Muscle of back (tissue), 13 donors: ENCODE measurements at places on chromosomes 1 and 21. TPM values are rescaled to one million over a fixed set of nuclear protein-coding genes. Genes with fewer than 3 reads are reported as not detected.

- peak; percentile 66 for DNase-seq
Measured at GRCh38 chr1:221344693-221345092, 397.2 kb downstream of the DUSP10 start.

DNA sequence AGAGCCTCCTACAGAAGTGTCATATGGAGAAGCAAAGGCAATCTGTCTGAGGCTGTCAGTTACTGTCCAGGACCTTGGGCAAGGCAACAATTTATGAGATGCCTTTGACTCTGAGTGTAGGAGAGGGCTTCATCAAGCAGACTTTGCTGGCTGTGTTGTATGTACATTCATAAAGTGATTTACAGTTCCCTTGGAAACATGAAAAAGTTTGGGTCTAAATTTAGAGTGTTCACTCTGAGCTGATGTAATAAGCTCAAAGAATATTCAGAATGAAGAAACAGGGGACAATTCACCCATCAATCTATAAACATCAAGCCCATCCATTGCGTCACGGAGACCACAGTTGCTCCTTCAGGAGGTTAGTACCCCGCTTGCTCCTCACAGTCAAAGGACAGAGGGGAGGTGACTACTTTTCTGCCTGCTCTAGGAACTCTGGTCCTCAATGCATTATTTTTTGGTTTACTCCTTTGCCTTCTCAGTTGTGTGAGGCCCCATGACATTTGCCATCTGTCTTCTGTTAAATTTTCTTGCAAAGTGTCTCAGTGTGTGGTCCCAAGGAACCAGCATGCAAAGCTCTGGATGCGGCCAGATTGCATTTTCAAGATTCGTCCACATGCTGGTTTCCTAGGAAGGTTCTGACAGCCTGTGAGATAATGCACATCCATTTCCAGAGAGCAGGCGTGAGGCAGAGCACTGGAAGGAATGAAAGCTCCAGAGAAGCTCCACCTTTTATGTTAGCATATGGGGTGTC, 241.1 kb upstream of the KIAA0040 start:
- DNase-seq: peak; percentile 53

The CAPN9 gene
- 0.75 TPM for polyA plus RNA-seq

DNA sequence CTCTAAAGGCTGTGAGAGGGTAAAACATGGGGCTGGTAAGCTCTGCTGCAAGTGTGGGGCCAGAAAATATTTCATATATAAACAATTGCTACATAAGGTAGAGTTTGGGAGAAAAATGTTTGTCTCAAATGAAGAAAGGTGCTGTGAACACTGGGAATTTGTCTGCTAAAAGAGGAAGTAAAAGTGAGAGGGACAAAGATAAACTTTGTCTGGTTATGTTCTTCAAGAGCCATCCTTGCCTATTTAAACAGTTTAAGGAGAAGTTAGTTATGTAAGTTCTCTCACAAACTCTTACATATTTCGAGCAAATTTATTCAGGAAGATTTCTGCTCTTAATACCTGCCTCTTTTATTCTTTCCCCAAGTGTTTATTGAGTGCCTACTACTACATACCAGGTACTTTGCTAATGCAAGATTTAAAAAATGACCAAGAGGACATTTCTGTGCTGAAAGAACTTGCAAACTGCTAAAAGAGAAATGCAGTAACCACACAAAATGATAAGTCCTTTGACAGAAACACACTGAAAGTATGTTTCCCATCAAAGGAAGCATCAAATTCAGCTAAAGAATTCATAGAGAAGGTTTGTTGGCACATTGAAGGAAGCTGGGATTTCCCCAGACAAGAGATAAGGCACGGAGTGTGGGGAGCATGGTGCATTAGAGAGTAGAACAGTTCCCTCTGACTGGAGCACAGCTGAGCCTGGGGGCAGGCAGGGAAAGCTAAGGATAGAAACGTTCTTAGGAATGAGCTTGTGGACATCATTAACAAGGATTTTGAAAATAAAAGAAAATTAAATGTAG, 549.1 kb downstream of the PTBP2 start:
- DNase-seq: no peak

The PSMA5 gene
- polyA plus RNA-seq: 82.0 TPM

The KIRREL1 gene
- 27.1 TPM for polyA plus RNA-seq

The PTPRC gene
- polyA plus RNA-seq: 9.3 TPM

- DNase-seq: no peak
Measured at GRCh38 chr1:65330021-65330420, 20.7 kb downstream of the DNAJC6 start.

GRCh38 chr1:193707271-193708021, 521.0 kb upstream of the B3GALT2 start:
- DNase-seq: no peak

The PEAR1 gene
- polyA plus RNA-seq: 22.2 TPM

GRCh38 chr1:76154206-76154956, 79.8 kb downstream of the ST6GALNAC3 start:
- peak; percentile 69 for DNase-seq

GRCh38 chr1:51644533-51645197, 27.8 kb downstream of the OSBPL9 start:
- DNase-seq: peak; percentile 31

GRCh38 chr1:92485381-92486250, 1.1 kb downstream of the GFI1 start:
- DNase-seq: no peak

DNA sequence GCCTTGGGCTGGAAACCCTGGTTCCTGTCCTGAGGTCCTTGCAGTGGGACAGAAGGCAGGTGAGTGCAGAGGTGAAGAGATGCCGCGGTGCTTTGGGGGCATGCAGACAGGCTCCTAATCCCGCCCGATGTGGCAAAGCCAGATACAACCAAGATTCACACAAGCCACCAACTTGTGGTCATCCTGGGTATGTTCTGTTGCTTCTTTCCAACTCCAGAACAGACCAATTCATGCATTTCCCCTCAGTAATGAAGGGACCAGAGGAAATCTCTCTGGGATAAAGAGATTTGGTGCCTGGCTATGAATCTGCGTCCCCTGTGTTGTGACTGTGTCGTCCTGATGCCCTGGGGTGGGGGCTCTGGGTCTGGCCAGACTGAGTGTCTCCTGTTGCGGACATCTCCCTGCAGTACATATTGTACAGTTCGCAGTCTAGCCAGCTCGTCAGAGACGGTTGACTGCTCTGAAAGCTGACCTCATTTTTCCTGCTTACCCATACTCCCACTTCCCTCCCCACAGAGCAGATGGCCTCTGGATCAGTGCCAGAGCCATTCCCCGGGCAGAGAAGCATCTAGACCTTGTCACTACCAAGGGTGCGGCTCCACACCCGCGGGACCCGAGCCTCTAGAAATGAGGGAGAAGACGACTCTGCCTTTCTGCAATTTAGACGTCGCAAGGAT, 216.3 kb downstream of the KIF26B start:
- DNase-seq: no peak

DNA sequence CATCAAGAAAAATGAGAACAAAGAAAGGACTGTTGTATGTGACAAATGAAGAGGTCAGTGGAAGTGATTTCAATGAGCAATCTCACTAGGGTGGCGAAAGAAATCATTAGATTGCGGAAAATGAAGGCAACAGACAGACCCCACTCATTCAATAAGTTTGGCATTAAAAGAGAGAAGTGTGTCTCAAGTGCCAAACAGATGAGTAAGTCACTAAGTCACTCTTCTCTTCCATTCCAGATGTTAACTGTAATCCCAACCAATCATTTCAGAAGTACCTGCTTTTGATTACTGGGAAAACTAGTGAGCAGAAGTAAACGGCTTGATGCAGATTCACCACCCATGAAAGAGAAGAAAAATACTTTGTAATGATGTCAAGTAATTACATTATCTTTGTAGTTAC, 144.3 kb upstream of the PRMT6 start:
- no peak for DNase-seq

The PLA2G2C gene
- not detected for polyA plus RNA-seq

DNA sequence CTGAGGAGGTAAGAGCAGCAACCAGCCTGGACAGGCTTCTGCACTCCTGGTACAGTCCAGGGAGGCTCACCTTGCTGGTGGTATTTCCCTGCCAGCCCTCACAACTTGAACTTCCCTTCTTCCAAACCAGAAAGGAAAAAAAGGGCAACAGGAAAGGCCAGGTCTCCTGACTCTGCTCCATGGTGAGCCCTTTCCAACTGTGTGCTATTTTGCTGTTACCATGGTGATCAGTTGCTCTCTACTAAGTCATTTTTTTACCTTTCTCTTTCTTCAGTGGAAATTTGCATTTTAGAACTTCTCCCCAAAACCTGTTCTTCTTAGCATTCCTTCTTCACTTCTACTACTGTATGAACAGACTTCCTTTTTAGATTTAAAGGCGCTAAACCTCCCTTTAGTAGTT, 164.3 kb downstream of the GRIK1 start:
- DNase-seq: peak; percentile 6

- DNase-seq: no peak
Measured at GRCh38 chr1:201540846-201541735, 2.2 kb downstream of the NAV1 start.

- no peak for DNase-seq
Measured at GRCh38 chr1:193654951-193655735, 468.7 kb upstream of the B3GALT2 start.

The PCSK9 gene
- 4.3 TPM for polyA plus RNA-seq

The INAVA gene
- 2.3 TPM for polyA plus RNA-seq

DNA sequence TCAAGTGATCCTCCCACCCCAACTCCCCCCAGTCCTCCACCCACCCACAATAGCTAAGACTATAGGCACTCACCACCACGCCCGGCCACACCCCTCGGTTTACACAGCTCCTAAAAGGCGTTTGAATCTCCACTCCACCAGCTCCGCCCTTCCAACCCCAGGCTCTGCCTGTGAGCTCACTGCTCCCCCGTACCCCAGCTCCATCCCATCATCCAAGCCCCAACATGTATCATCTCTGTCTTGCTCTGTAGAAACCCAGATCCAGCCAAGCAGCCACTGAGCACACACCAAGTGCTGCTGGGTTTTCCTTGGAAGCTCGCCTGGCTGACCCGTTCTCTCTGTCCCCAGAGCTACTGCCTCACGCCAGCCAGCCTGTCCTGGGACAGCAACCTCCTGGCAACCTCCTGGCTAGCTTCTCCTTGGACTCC, 12.0 kb upstream of the S100A2 start:
- no peak for DNase-seq

DNA sequence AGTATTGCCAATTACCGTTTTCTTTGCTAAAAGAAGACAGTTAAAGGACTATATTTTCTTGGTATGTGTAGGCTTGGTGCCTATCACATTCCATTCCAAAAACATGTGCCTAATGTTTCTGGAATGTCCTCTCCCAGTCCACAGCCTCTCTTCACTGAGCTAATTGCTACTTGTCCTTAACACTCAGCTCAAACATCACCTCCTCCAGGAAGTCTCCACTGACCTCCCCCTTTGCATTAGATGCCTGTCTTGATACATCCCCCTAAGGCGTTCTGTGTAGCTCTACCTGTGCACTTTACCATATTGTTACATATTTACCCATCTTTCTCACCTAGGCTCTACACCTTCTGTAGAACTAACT, 195.6 kb upstream of the CAMK1G start:
- DNase-seq: no peak
